HEK293T (cell line): ENCODE measurements at places on chromosomes 3 and 15.

DNA sequence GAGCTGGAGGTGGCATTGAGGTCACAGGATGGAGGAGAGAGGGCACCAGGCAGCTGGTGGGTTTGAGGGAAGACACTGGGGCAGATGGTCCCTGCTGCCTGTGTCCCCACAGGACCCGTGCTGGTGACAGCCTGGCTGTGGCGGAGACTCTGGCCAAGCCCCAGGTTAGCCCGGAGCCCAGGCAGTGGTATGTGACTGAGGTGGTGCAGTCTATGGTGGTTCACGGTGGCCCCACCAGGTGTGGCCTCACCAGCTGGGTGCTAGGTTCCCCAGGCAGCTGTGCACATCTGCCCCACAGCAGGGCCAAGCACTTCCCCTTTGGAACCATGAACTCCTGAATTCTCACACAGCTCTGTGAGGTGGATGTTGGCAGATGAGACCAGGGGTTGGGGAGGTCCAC, 15.4 kb downstream of the PLXNA1 start:
- no peak for DNase-seq

DNA sequence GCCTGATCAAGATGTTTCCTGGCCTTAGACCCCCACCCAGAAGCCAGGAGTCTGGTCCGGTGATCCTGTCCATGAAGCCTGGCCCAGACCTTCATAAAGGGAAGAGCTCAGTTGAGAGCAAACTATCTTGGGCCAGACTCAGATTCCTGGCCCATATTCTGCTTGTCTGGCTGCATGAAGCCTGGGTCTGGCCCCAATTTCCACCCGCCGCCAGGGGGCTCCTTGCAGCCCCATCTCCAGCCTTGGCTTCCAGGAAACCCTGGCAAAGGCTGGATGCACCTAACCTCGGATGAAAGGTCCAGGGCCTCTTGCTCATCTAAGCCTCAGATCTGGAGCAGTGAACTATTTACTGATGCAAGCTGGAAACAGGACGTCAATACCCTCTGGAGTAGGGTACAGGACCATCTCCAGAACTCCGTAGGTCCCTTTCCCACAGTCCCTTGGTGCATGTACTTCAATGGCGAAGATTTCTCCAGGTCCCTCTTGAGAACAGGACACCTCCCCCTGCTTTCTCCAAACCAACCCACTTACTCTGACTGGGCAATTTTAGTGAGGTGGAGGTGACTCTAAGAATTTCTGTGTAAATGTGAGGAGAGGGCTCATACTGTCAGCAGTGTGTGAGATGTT, 5.6 kb downstream of the FOXL2 start:
- DNase-seq, result peak; percentile 62

- DNase-seq, result peak; percentile 7
Measured at GRCh38 chr3:19147905-19148767, at the start of gene KCNH8. TSS of gene KCNH8 (plus strand) at chr3:19148510. CDS start at chr3:19148720, 210 bp downstream.

DNA sequence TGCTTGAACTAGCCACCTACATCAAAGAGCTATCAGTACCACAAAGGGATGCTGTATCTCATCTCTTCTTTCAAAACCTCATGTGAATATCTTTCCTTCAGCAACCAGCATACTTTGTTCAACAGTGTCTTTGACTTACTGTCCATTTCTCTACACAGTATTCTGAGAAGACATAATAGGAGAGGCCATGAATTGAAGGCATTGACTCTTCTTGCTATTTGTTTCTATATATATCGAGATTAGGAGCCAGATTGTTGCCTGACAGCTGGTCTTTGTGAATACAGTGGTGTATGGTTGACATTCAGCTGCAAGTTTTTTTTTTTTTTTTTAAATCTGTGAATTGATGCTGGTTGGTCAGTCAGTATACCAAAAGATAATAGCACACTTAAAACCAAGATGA, 12.1 kb upstream of the CSRNP1 start:
- DNase-seq, result no peak

GRCh38 chr3:13665582-13666226, 116.8 kb downstream of the FBLN2 start:
- no peak for DNase-seq

- DNase-seq, result no peak
Measured at GRCh38 chr3:135991621-135992020, 26.1 kb downstream of the PPP2R3A start.

GRCh38 chr3:141392897-141393734, 24.8 kb downstream of the ZBTB38 start:
- peak; percentile 23 for DNase-seq

DNA sequence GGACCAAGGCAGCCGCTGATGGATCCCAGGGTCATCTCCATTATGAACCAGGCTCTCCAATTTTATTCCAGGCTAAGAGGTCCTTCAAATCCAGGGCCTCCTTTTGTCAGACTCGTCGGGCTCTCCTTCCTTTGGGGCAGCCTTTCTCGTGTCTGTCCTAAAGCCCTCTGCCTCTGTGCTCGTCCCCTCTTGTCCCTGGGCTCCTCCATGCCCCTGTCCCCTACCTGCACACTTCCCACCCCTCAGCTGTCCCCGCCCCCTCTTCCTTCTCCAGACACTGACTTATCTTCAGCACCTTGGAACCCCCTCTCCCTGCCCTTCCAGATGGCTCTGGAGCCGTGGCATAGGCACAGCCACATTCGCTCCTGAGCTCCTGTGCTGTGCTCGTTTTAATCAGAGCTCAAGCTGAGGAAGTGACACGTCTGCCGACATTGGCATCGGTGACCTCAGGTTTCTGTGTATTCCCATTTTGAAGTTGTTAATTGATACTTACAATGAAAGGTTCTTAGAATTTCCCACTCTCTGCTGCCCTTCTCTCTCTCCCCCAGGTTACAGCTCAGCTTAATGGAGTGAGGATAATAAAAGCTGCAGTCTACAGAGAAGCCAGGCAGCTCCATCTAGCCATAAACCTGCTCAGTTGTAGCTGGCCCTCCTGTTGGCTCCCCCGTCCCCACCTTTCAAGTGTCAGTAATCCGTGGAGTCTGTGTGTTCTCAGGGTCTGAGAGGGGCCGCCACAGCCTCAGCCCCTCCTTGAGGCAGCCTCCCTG, 51.1 kb upstream of the SEC22A start:
- DNase-seq, result no peak

DNA sequence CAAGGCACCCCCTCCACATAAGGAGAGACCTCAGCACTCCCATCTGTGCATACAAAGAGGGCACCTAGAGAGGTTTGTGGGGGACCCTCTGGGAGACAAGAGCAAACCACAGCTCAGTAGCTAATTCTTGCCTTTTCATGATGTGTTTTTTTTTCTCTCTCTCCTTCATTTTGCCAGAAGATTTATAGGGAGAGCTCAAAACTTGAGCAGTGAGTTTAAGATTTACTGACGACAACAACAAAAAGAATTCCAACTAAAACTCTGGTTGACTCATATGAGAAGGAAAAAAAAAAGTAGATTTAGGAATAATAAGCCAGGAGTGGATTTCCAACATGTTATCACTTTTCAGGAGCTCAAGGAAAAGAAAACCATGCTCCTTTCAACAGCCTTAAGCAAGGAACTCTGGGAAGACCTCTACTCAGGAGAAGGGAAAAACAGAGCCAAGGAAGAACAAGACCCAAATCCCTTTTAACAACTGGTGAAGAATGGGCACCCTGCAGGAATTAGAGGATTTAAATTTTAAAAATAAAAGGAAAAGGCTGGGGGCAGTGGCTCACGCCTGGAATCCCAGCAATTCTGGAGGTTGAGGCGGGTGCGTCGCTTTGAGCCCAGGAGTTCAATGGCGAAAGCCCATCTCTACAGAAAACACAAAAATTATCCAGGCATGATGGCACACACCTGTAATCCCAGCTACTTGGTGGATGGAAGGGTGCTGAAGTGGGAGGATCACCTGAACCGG, 58.2 kb upstream of the RAD18 start:
- DNase-seq, result no peak

DNA sequence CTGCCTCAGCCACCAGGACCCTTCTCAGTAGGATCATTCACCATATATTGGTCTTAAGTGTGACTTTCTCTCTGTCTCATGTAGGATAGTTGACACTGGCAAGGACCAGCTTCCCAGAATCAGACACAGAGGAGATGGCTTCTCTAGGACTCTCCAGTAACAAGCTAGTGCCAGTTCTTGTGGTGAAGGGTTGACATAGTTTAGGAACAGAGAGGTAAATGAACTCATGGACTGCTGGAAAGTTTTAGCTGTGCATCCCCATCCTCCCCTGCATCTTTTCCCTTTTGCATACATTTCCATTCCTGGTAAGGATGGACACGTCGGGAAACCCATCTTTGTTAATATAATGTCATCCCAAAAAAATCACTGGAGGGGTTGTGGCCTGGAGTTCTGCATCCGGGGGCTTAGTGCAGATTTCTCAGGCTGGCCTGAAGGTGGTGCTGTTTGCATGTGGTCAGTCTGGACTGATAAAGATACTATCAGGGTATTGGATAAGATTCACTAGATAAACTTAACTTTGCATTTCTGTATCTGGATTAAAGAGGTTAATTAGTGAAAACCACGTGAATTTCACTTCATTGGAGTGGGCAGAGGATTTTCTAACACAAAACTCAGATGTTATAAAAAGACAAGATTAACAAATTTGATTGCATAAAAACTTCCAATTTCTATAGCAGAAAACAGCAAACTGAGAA, 110.8 kb downstream of the TBC1D2B start:
- DNase-seq, result peak; percentile 60

GRCh38 chr3:72150634-72151412, 365.9 kb upstream of the PROK2 start:
- DNase-seq, result no peak
